Activated CD4-positive, alpha-beta memory T cell treated with anti-CD3 and anti-CD28 coated beads for 36 hours (primary cell): ENCODE measurements at places on chromosomes 16 and 17.

DNA sequence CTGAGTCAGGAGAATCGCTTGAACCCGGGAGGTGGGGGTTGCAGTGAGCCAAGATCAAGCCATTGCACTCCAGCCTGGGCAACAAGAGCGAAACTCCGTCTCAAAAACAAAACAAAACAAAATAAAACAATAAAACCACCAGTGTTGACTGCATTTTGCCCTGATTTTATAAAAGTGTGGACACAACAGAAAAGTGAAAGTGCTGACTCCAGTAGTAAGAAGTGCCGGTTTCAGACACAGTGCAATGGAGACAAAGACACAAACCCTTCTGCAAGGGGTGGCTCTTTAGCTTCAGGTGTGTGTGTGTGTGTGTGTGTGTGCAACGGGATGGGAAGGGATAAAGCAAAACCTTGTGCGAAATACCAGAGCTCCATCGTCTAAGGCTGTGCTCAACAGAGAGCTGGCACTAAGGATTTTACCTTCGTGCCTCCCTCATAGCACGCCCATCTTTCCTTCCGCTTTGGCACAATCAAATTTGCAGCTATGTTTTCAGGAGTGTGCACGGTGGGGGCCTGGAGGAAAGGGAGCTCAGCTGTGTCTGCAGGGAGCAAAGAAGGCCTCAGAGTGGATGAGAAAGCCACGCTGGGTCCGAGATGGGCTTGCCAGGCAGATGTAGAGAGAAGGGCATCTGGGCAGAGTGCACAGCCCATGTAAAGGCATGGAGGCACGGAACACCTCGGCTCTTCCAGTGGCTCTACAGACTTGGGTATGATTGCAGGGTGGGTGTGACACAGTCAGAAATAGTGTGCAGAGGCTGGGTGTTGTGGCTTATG is 15.5 kb downstream of the MXRA7 start:
- no peak for DNase-seq

DNA sequence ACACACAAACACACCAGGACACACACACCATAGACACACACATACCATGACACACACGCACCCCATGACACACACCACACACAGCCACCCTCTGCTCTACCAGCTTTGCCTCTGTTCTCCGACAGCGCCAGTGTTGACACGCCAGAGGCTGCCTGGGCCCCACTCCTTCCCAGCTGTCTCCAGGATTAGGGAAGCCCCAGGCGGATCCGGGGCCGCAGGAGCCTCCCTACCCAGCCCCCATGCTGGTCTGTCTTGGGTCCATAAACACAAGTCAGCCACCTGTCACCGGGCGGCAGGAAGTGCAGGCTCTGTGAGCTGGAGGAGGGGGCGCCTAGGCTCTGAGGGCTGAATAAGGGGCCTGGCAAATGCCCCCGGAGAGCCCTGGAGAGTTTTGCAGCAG is 10.5 kb downstream of the TBC1D16 start:
- no peak for DNase-seq

GRCh38 chr17:29615048-29615385 is 7.7 kb downstream of the CORO6 start:
- DNase-seq, result peak; percentile 72

GRCh38 chr17:8668176-8668740 is 37.7 kb upstream of the MYH10 start:
- DNase-seq, result no peak

- no peak for DNase-seq
Measured at GRCh38 chr16:8109510-8110369, 480.6 kb downstream of the TMEM114 start.
